Transverse colon (tissue), 4 donors: ENCODE measurements at places on chromosomes 6 and 20. TPM values are rescaled to one million over a fixed set of nuclear protein-coding genes. Genes with fewer than 3 reads are reported as not detected.

GRCh38 chr6:26309731-26310142 is 55.3 kb upstream of the BTN3A2 start:
- no peaks in the 10 kb centered on the region for H3K27me3 ChIP-seq
- H3K36me3 ChIP-seq, result no peaks in the 10 kb centered on the region
- DNase-seq, result no peak
- H3K27ac ChIP-seq, result no peak overlapping the region
- H3K4me1 ChIP-seq, result peaks cover 8% of the 10 kb centered on the region
- H3K4me3 ChIP-seq, result no peak overlapping the region

DNA sequence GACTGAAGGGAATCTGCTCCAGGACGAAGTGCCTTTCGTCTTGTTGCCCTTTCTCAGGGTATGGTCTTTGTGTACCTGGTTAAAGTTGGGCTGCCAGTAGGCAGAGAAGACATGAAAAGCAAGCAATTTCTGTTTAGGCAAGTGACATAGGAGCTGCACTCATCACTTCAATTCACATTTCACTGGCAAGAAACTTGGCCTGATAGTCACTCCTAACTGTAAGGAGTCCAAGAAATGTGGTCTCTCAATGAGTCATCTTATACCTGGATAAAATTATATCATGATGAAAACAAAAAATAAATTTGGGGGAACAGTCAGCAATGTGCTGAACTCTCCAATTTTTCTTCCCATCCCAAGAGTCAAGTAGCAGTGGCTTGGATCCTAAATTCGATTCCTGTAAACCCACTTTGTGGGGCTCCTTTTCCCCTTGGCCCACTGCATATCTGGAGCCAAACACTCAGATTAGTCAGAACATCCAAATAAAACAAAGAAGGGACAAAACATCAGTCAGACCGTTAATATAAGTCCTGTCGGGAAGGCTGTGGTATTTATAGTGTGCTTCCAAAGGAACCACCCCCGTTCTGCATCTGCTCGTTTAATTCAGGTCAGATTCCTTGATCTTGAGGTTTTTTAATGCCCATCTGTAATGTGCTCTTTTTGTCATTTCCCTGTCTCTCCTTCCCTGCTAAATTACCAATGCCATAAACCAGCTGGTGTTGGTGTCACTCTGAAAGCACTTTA is 5.0 kb upstream of the GABRR1 start:
- no peaks in the 10 kb centered on the region for H3K27me3 ChIP-seq
- no peak for DNase-seq
- peaks cover 5% of the 10 kb centered on the region for H3K4me1 ChIP-seq

DNA sequence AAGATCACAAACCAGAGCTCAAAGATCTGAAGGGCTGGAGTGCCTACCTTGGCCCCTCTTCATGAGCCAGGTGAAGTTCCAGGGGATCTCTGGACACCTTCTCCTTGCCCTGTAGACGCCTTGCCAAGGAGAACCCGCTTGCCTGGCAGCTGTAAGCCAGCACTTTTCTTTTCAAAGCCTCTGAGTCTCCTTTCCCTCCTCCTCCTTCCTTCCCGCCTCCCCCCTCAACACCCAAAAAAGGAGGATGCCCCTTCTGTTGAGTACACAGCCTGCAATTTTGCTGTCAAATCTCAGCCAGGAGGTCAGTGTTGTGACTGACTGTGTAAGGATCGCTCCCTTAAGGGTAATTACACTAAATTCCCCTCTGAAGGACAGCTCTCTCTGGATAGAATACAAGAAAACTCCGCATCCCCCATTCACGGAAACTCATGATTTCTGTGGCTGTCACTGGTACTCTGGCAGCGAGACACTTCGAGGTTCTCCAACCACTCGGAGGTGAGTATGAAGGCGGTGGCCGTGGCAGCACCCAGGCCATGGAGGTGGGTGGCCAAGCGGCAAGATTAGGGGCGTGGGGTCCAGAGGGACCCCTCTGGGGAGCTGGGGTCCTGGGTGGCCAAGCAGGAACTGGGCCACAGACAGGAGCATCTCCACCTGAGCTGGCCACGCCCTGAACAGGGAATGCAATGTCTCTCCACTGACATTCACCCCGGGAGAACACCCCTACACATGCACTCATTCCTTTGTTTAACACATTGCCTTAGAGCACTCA is 23.2 kb upstream of the FOXP4 start:
- peaks cover 17% of the 10 kb centered on the region for H3K27me3 ChIP-seq
- no peak for DNase-seq
- peaks cover 2% of the 10 kb centered on the region for H3K4me1 ChIP-seq
- no peaks in the 10 kb centered on the region for H3K36me3 ChIP-seq

- no peaks in the 10 kb centered on the region for H3K36me3 ChIP-seq
- H3K27me3 ChIP-seq, result no peaks in the 10 kb centered on the region
- H3K4me3 ChIP-seq, result no peak overlapping the region
- no peak for DNase-seq
- H3K4me1 ChIP-seq, result no peaks in the 10 kb centered on the region
Observed at GRCh38 chr6:165056292-165056691, 253.1 kb downstream of the C6orf118 start.

DNA sequence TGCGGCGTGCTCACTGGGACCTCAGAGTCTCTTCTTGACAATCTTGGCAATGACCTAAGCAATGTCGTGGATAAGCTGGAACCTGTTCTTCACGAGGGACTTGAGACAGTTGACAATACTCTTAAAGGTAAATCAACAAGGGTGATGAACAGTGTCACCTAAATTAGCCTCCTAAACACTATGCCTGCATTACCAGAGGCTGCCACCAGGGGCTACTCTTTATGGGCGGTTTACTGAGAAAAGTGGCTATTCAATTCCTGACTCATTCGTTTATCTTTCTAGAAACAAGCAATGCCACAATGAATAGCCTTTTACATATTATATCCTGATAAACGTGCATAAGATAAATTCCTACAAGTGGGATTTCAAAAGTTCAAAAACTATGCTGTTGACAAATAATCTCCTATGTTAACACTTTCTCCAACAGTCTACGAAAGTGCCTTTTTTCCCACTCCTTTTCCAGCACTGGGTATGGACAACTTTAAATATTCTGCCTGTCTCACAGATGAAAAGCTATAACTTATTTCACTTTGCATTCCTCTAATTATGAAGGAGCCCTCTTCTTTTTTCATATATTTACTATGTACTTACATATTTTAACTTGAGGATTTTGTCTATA is 1.3 kb downstream of the BPIFA2 start:
- H3K4me1 ChIP-seq, result no peaks in the 10 kb centered on the region
- H3K27me3 ChIP-seq, result no peaks in the 10 kb centered on the region
- no peak for DNase-seq
- no peak overlapping the region for H3K27ac ChIP-seq
- H3K36me3 ChIP-seq, result no peaks in the 10 kb centered on the region

Gene ERVFRD-1
- not detected for total RNA-seq
